ENCODE measurements at places on chromosomes 3 and 15.

- no peak for DNase-seq
Measured at GRCh38 chr15:71914092-71914491, 103.7 kb downstream of the NR2E3 start.

DNA sequence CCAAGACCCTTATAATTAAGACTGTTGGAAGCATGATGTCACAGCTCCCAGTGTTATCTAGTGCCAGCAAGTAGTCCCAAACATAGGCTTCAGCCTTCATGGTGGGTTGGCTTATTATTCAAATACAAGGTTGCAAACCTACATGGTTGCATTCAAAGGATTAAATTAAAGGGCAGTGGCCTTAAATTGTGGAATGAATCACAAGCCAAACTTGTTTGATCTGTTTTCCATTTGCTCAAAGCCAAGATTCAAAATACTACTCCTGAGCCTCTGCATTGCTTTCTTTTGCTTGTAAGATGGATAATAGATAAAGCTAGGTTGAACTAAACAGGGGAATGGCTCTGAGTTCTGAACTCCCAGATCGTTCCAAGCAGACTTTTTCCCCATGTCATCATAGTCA is 52.4 kb upstream of the GNB4 start:
- no peak for DNase-seq

- DNase-seq: no peak
Measured at GRCh38 chr3:73510334-73510733, 114.4 kb downstream of the PDZRN3 start.

DNA sequence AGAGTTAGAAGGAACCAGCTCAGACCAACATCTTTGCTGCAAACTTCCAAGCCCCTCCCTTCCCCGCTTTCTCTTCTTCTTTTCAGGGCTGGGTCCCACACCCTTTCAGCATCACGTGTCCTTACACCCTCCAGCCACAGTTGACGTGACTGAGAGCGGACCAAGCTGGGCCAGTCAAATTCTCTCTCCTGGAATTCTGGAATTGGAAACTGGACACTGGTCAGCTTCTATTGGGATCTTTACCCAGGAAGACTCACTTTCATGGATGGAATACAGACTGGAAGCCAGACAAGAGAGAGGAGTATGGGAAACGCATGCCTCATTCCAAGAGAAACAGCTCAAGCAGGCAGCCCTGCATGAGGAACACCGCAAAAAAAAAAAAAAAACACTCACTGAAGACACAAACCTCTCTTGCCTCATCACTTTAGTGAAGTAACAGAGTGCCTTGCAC is 12.4 kb upstream of the TPM1 start:
- no peak for DNase-seq

DNA sequence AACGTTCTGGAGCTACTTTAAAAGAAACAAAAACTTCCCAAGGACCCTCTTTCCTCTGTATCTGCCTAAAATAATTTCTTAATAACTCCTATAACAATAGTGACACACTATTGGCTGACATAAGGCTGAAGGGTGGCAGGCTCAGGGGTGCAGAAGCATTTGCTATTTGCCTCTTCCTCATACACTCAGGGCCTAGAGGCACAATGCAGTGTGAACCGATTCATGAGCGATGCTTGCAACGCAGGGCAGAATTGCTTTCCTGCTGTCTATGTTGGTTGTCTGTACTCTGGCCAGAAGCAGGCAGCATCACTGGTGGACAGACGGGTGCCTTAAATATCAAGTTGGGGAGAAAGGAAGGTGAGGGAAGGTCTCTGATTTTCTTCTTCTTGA is 157.4 kb downstream of the AGBL1 start:
- no peak for DNase-seq

DNA sequence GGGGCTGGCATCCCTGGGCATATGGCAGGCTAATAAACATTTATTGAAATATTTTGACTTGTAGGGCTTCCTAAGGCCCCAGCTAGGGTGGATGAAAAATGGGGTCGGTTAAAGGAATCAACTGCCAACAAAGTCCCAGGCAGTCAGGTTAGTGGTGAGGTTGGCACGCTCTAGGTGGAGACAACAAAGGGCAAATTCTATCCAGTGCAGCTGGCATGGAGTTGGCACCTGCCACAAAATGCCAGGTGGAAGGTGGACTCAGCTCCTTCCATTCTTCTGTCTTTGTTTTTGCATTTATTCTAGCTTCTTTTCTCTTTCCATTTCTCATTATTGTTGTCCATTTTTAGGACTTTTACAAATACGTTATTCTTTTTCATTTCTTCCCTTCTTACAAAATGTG is 31.0 kb downstream of the LCMT2 start:
- no peak for DNase-seq

DNA sequence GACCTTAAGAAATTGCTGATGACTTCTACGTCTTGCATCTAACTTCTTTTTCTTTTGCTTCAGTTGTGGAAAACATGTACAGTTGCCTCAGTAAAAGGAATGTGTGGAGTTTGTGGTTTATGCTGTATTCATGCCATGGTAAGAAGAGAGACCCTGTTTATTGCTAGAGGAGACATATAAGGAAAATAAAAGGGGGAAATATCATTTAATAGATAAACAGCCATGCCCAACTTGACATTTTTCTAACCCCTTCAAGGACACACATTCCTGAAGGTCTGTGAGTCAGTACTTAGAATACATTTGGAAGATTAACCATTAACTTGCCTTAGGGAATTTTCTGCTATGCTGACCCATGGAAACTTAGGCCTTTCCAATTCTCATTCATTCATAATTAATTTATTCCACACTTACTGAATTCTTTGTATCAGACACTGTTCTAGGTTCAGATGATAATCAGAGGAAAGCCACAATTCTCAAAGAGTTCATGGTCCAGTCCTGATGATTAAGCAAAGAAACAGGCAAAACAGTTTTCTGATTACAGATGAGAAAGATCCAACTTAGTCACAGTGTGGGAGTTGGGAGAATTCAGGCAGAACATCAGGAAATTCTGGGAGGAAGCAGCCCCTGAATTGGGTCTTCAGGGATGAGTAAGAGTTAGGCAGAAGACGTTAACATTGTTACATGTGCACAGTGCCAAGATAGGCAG is 329.8 kb upstream of the RASGRP1 start:
- no peak for DNase-seq

DNA sequence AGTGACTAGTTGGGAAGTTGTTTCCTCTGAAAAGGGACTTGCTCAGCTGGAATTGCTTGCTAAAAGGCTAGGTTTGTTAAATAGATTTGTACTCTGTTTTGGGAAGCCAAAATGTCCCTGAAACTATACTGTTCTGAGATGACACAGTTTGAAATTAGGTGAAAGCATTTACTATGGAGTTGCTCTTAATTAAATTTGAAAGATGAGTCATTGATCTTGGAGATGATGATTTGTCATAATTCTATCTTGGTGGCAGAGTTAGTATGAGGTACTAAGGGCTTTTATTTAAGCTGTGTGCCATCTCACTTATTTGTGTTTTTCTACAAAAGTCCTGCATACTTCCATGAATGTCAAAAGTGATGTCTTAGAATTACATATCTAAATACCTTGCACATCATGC is 320.9 kb downstream of the PTPRG start:
- no peak for DNase-seq

DNA sequence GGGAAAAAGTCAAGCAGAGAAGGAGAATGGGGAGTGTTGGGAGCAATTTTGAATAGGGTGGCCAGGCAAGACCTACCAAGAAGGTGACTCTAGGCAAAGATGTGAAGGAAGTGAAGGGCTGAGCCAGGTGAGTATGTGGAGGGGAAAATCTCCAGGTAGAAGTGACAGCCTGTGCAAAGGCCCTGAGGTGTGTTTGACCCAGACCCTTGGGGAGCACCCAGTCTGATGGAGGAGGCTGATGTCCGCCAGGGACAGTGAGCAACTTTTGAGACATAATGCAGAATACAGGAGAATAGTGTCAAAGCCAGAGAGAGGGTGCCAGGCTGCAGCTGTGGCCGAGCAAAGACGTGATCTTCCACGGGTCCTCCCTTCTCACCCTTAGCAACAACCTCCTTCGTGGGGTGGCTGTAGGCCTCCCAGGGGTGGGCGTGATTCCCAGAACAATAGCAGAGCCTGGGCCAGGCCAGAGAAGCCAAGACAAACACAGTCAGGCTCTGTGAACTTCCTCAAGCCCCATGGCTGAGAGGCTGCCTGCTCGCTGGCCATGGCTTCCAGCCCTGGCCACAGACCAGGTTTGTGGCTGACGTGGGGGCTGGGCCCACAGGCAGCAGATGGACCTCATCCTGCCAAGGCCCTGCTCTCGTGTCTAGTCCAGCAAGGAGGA is 58.1 kb downstream of the SLC6A6 start:
- DNase-seq: no peak

DNA sequence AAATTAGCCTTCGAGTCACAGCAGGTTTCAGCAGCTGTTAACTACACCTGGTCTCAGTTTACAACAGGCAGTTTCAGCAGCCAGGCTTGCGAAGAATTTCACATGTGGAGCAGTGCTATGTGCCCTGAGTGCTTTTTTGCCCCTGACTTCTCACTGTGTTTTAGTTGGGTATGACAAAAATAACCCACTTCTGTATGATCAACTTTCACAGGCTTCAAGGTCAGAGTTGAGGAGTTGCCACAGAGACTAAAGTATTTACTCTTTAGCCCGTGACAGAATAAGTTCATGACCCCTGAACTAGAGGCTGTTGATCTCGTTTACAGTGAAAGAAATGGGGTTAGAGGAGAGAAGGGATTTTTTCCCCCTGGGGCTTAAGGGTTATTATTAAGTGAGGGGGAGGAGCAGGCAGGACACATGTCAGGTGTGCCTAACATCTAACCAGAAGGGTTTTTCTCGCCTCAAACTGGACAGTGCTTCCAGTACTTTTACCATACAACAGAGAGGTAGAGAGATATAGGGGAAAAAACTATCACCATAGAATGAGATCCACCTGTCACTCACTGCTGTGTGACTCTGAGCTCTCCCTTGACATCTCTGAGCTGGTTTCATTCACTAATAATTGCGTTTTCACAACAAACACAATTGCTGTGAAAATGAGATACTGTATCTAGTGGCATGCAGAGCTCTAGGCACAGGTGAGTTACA is 14.0 kb upstream of the TOPBP1 start:
- no peak for DNase-seq

- DNase-seq: no peak
Measured at GRCh38 chr3:41301548-41301947, 102.2 kb downstream of the CTNNB1 start.

DNA sequence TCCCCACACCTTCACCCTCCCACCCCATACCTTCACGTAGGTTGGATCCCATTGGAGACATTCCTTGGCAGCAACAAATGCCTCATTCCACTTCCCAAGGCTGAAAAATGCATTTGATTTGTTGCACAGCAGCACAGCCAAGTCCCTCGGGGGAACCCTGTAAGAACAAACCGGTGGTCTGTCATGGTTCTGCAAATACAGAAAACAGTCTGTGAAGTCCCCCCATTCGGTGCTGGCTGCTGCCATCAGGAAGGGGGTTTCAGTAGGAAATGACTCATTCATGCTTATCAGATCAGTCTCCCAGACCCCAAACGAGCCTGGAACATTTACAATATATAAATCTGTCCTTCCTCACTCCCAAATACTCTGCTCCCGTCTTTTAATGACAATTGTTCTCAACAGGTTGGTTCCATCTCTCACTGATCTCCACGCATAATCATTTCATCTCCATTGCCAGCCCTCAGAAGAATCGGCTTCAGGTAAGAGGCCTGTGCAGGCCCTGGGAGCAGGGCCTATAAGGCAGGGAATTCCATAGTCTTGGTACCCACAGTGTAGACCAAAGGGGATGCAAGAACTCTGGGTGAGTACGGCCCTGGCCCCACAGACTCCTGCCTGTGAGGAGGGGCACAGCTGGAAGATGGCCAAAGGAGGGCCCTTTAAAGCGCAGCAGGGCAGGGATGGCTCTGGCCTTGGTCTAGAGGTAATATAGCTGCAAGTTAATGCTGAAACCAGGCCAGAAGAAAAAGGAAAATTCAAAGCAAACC is 41.6 kb downstream of the TRANK1 start:
- no peak for DNase-seq

- no peak for DNase-seq
Measured at GRCh38 chr15:40075298-40076044, 33.2 kb downstream of the BMF start.

DNA sequence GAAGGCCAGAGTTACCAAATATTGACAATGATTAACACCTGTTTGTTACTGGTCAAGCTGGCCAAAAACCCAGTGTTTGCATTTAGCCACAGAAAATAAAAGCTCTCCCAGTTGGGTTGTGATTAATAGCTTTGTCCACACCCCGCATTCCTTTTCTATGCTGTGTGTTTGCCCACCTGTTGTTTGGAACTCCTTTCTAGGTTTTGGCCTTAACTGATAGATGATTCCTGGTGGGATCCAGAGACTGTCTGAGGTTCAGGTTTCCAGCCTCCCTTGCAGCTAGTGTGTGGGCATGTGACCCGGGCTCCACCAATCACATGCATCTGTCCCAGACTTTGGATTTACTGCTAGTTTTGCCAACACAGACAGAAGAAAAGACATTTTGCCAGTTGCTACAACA is 83.8 kb downstream of the PTPRG start:
- no peak for DNase-seq

GRCh38 chr15:55879181-55879580 is 114.2 kb downstream of the NEDD4 start:
- DNase-seq: no peak

- no peak for DNase-seq
Measured at GRCh38 chr3:15428539-15428938, 1.1 kb downstream of the EAF1 start.

DNA sequence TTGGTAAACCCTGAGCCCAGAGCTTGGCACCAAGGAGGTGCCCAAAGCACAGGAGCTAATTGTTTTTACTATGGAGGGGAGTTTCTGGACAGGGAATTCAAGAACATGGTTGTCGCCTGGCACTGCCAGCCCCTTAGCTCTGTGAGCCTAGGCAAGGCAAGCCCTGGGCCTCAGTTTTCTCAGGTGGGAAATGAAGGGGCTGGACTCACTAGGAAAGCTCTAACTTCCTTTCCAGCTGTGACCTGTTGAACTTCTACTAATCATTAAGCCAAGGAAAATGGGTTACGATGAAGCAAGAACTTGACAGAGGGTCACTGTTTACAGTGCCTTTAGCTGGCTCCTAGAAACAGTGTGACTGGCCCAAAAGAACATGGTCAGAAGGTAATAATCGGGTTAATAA is 277.2 kb downstream of the SHQ1 start:
- DNase-seq: no peak

DNA sequence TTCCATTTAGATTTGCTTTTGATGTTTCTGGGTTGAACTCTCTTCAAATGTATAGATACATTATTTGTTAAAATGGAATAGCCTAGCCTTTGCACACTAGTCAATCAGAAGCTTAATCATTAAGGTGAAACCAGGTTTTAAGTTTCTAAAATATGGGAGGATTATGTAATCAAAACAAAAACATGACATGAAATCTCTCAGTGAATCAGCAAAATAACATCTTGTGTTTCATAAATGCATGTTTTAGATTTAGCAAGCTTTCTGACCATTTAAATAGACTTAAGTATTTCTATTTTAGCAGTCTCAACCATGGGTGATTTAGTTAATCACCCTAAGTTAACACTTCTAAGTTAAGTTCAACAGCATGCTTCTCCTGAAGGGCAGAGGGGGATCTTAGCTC is 11.3 kb downstream of the GTF2E1 start:
- DNase-seq: no peak

DNA sequence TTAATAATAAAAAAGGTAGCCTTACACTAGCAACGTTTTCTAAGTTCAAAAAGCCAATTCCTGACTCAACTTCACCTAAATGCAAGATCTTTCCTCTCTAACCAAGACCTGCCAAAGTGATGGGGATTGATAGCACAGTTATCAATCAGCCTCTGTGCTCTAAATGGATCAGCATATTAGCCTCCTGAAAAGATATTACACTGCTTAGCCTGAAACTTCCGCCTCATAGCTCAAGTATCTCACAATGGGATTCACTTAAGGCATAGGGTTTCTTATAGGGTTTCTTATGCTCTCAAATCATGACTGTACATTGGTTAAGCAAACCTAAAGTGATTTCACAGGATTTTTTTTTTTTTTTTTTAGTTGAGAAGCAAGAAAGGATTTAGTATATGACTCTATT is 436 bp upstream of the SLC9A9 start:
- no peak for DNase-seq

Data from stimulated activated CD8-positive, alpha-beta memory T cell treated with anti-CD3 and anti-CD28 coated beads, Interleukin-7, amount 100 ng/mL, for 1 hour (primary cell).